Nucleus accumbens (tissue), 56 donors: ENCODE measurements at places on chromosomes 16 and 17.
A peak's percentile ranks its signal among the peaks of the same experiment; 100 is the strongest.

DNA sequence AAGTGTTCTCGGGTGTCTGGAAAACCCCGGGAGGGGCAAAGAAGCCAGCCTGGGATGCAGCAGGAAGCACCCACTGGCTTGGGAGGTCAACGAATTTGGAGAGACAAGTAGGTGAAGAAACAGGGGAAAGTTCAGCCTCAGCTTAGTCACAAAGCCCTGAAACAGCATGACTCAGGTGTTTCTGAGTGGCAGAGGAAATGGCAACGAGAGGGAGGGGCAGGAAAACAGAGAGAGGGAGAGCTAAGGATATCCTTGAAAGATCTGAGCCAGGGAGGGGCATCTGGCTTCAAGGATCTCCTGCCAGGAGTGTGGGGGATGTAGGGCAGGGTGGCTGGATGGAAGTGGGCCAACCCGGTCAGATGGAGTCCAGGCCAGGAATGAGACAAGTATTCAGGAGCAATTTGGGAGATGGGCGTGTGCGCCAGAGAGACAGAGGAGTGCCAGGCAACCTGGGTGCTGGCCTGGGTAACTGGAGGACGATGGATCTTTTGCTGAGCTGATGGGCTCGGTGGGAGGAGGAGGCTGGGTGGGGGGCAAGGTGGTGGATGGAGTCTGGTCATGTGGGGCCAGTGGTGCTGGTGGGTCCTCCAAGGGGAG is 27.2 kb downstream of the ABCC3 start:
- DNase-seq: no peak

DNA sequence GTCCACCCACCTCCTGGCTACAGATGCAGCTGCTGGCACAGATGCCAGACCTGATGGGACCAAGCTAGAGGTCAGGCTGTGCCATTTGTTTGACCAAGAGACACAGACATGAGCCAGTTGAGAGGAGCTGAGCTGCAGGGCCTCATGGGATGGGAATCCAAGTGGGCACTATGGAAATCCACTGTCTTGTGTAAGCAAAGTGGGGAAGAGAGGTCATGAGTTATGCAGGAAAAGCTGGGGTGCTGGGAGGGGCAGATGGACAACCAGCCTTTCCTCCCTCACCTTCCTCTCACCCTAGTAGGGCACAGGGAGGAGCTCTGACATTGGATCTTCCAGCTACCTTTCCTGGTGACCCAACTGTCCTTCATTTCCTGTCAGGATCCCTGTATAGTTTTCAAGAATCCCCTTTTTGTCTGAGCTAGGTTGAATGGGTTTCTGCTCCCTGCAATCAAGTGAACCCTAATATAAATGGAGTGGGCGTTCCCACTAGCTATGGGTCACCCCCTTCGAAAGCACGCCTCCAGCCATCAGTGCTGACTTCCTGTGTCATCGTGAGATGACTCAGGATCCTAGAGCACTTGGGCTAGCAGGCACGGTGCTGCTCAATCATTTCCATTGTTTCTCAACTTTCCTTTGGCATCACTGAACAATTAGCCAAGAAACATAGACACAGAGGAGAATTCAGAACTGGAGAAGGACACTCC is 13.6 kb downstream of the ATPAF2 start:
- DNase-seq: no peak

GRCh38 chr17:11997147-11997971 is at the start of gene ZNF18:
TSS of gene ZNF18 (minus strand) at chr17:11997475. CDS start at chr17:11992829, 4,646 bp downstream.
- DNase-seq: peak; percentile 93

DNA sequence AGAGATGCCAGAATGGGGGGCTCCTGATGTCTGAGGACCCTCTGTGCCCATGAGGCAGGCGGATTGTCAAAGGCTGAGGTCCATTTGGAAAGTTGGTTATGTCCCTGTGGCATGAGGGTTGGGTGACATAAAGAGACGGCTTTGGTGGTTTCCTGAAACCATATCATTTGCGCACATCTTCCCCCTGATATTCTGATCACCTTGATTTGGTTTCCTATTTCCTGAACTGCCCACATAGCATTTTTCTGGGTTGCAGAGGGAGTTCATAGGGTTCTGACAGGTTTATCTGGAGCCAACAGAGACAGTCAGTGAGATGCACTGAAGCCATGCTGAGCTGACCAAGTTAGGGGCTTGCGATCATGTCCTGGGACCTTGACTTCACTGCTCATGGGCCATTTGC is 15.7 kb upstream of the RNF222 start:
- no peak for DNase-seq

DNA sequence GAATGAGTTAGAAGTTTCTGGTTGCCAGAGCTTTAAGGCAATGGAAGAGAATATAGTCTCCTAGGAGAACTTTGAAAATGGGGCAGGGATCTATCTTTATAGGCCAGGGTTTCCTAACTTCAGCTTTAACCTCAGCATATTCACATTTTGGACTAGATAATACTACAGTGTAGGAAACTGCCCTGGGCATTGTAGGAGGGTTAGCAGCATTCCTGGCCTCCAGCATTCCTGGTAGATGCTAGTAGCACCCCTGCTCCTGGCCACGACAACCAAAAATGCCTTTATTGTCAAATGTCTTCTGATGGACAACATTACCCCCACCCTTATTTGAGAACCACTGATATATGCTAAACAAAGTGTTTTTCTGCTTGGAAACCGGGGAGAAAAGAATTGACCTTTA is 27.8 kb upstream of the MYO18A start:
- no peak for DNase-seq

DNA sequence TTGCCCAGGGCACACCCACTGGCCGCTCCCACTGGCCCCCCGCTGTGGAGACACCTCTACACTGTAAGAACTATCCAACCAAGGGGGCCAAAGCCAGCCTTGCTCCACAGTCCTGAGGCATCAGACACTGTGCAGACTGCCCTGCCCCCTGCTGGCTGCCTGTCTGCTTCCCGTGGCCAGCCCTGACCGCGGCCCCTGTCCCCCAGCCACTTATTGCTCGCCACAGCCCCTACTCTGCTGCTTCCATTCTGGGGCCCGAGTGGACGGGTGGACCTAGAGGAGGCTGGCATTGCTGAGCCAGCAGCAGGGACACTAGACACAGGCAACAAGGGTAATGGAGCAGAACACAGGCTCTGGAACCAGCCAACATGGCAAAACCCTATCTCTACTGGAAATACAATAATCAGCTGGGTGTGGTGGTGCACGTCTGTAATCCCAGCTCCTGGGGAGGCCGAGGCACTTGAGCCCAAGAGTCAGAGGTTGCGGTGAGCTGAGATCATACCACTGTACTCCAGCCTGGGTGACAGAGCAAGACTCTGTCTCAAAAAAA is 19.7 kb upstream of the LRRC37A3 start:
- no peak for DNase-seq

DNA sequence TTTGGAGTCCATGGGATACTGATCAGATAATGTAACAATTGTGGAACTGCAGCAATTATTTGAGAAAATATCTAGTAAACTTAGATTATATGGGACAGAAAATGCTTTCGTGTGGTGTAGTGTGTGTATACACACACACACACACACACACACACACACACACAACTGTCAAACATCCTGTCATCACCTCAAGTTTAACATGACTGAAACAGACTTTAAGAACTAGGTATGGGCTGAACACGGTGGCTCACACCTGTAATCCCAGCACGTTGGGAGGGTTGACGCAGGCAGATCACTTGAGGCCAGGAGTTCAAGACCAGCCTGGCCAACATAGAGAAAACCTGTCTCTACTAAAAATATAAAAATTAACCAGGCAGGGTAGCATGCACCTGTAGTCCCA is 544 bp upstream of the EVI2A start:
- DNase-seq: no peak

DNA sequence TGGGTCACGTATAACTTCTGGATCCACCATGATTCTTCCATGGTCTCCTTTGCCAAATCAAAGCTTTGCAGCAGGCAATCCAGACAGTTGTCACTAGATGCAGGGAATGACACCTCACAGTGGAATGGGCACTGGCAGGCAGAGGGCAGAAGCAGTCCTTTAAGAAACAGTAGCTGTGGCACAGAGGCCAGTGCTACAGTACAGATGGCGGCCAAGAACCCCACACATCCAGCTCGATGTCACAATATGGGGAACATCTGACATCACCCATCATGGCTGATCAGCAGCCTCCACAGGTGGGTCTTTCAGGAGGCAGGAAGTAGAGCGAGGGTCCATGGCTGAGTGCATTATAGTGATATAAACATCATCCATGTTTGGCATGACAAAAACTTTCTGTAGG is 18.8 kb upstream of the ERN1 start:
- peak; percentile 41 for DNase-seq

DNA sequence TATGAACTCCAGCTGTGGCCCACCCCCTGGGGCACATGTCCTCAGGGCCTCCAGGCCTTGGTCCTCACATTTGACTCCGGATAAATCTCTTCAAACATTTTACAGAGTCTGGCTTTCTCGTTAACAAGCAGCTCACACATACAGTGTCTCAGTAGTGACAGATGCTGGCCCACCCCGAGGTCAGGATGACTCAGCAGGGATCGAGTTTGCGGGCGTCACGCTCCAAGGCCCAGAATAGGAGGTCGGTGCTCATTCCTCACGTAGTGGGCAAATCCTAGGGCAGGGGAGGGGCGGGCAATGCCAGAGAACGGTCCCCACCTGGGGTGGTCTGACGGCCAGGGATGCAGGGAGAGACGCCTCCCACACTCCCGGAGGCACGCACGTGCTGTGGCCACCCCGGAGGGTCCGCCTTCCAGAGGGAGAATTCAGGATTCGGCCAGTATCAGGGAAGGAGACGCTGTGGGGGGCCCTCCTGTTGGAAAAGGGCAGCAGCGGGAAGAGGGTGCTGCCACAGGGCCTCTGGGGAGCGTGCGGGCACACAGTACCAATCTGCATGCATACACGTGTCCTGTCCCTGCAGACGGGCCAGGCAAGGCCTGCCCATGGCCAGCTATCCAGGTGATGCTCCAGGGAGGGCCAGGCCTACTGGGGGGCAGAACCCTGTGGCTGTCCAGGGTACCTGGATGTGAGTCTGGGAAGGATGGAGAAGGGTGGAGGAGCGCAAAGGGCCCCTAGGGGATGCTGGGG is 8.6 kb downstream of the SLC7A5 start:
- no peak for DNase-seq

DNA sequence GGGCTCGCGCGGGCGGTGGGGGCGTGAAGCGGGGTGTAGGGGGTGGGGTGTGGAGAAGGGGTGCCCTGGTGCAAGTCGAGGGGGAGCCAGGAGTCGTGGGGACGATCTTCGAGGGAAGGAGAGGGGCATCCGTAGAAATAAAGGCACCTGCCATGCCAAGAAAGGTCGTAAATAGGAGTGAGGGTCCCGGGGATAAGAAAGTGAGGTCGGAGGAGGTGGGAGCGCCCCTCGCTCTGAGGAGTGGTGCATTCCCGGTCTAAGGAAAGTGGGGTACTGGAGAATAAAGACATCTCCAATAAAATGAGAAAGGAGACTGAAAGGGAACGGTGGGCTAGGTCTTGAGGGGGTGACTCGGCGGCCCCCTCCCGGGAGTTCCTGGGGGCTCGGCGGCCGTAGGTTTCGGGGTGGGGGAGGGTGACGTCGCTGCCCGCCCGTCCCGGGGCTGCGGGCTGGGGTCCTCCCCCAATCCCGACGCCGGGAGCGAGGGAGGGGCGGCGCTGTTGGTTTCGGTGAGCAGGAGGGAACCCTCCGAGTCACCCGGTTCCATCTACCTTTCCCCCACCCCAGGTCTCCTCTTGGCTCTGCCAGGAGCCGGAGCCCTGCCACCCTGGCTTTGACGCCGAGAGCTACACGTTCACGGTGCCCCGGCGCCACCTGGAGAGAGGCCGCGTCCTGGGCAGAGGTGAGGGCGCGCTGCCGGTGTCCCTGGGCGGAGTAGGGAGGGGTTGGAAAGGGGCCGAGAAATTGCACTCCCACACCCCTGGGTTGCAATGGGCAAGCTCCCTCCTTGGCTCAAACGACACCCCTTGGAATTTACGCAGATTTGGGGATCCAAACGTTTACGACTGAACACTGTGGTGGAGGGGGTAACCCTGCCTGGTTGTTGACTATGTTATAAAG is 888 bp downstream of the CDH1 start:
- DNase-seq: peak; percentile 11

- DNase-seq: no peak
Observed at GRCh38 chr16:30533146-30533522, 1.5 kb downstream of the ZNF747 start.

DNA sequence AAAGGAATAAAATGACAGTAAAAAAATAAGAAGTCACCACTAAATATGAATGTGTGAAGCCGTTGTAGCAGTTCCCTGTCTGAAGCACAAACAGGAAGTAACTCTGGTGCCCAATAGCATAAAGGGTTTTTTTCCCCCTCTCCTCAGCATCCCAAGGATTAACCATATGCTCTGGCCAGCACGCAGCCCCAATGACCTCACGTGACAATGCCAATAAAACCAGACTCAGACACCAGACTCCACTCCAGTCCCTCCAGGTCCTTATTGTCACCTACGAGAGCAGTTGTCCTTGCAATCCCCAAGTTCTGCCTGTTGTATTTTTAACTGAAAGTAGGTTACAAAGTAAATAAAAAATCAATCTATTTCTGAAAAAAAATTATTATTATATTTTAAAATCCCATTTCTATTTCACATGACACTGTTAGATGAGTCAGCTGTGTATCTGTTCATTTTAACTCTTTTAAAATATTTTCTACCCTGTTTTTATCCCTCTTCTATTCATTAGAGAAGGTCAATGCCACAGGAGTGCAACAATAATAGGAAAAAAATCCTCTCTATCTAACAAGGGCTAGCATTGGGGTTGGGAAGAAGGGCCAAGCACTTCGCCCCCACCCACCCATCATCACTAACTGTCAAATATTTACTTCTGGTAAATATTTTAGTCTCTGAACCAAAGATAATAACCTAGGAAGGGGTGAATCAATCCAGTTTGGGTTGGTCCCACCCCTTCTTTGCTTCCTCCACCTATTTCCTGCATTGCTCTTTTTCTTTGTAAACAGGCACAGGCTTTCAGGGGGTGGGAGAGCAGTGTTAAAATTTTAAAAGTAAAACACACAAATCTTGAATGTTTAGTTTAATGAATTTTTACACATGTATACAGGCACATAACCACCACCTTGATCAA is 6.6 kb downstream of the PRAC1 start:
- no peak for DNase-seq

DNA sequence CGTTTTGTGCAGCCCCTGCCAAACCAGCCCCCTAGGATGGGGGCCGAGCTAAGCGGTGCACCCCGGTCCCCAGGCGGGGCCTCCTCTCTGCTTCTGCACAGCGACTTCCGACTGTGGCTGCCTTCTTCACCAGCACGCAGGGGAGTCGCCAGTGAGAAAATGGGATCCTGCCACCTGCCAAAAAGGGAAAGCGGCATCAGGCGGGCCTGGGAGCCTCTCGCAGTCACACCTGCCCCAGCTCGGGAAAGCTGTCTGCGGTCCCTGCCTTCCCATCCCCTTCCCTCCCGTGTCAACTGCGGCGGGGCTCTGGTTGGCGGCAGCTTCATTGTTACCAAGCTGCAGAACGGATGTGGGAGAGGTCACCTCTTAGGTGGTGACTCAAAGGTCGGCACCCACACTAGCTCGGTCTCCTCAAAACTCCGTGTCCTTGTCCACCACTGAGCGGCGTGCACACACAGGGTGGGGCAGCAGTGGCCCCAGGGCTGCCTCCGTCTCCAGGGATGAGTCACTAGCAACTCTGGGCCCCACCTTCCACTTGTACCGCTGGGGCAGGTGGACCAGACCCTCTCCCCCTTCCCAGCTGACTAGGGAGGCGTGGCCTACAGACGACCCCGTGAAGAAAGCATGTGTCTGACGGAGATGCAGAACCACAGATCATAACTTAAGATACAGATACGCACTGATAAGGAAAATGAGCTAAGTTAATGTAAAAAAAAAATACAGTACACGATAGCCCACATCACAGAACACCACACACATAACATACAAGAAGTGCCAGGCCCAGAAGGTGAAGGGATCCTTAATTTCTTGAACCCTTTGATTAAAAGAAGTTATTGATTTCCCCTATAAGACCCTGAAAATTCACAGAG is 1.5 kb upstream of the PCYT2 start:
- no peak for DNase-seq
